Stimulated activated CD4-positive, alpha-beta T cell treated with anti-CD3 and anti-CD28 coated beads, Interleukin-12 subunit alpha, Interleukin-12 subunit beta, amount 100 ng/mL, for 4 hours (primary cell): ENCODE measurements at places on chromosomes 7 and 10.

GRCh38 chr7:34497153-34497777 is 160.8 kb upstream of the NPSR1 start:
- DNase-seq: no peak

DNA sequence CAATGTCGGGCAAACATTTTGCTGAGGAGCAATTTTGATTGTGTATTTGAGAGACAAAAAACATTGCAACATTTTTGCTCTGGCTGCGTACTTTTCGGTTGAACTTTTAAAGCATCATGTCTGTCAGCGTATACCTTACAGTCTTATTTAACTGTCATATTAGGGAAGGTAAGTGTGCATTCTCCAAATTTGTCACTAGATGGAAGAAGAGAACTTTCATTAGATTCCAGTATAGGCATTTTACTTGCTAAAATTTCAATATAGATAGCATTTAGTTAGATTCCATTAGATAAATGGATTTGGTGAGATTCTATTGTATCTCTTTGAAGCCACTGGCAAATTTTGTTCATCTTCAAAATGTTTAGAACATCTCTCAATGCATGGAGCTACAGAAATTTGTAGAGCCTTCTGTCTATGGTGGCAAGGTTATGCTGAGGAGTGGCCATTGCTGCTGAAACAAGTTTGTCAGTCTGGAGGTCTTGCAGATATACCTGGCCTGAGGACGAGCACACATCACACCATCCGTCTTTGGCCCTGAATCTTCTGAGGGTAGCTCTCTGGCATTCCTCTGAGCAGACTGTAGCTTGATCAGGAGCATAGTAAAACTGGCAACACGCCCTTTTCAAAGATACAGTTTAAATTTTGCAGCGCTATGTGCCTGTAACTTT is 437.5 kb upstream of the MBL2 start:
- DNase-seq: no peak

- no peak for DNase-seq
Measured at GRCh38 chr10:15096661-15097010, 519 bp upstream of the RPP38 start.

DNA sequence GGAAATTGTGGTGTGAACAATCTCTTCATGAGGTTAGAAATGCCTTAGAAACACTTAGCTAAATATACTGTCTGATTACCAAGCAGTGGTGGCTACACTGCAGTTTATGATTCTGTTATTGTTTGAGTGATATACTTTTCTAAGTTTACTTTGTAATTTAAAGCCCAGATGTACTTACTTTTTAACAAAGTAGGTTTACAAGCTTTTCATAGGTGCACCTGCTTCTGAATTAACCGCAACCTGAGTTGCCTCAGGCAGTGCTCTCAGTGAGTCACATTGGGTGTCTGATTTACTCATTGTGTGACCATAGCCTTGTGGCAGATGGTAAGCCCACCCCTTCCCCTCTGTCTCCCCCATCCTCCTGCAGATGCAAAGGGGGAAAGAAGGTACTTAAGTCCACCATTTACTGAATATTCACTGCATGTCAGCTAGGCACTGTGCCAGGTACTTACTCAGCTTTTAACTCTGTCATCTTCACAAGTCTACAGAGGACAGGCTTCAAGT is 9.0 kb downstream of the MTURN start:
- DNase-seq: no peak

DNA sequence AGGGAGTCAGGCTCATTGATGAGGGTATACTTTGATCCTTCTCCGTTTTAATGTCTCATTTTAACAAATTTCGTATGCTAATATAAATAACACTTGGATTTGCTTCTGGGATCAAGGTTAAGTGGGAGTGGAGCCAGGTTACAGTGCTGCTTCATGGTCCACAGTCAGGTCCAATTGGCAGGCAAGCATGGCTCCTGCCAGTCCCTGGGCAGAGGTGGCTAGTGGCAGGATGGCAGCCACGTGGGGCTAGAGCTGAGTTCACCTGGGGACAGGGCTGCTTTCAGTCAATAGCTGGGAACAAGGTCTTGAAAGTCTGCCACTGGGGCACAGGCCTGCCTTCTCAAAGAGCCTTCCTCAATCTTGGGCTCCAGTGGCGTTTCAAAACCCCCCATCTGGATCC is 16.0 kb upstream of the VWA2 start:
- DNase-seq: no peak

DNA sequence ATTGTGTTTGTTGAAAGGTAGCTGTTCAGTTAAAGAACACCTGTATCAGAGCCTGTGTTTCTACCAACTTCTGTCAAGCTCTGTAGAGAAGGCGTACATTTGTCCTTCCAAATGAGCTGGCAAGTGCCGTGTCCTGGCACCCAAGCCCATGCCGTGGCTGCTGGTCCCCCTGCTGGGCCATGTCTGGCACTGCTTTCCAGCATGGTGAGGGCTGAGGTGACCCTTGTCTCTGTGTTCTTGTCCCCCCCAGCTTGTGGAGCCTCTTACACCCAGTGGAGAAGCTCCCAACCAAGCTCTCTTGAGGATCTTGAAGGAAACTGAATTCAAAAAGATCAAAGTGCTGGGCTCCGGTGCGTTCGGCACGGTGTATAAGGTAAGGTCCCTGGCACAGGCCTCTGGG is 154.9 kb downstream of the EGFR start:
- no peak for DNase-seq

DNA sequence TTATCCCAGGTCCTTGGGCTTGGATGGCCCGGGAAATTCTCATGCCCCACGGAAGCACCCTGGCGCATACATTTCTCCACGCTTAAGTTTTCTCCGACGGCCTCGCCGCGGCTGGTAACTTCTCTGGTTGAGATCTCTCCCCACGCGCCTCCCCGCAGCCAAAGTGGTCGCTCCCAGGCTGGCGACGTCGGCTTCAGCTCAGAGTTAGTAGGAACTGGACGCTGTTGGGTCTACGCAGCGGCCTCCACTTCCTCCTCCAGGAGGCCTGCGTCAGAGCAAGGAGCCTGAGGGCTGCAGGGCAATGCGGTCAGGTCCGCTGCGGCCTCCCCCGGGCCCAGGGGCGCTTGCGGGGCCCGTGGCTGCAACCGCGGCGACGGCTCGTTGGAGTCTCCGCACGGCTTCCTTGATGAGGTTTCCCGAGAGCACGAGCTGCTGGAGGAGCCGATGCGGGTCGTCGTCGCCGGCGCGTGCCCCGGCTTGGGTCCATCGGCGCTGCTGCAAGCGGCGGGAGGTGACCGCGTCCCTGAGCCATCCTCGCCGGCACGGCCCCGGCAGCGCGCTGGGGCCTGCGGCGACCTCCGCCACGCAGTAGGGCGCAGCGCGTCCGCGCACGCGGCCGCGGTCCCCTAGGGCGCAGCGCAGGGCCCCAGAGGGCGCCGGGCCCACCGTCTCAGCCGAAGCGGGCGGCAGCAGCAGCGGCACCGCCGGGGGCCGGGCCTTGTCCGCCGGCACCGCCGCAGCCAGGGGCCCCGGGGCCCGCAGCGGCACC is 744 bp downstream of the FRAT2 start:
- DNase-seq: no peak

DNA sequence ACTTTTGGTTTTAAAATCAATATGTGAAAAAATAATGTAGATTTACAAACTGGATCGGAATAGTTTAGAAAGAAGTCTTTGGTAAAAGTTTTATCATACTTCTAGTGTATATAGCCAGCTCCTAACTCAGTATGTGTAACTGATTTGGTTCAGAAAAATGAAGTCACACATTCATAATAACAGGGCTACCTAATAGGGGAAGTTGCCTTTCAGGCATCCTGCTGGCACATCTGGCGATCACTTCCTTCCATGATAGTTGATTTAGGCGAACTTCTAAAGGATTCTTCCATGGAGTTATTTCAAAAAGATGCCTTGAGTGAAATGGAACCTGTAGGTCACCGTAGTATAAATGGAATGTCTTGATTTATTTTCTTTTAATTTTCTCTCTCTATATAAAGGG is 69.1 kb downstream of the SHH start:
- no peak for DNase-seq
